ENCODE measurements at places on chromosomes 4 and X.

GRCh38 chr4:170128219-170128804, 38.6 kb upstream of the AADAT start:
- DNase-seq = no peak

GRCh38 chr4:108342325-108342970, 173.7 kb upstream of the LEF1 start:
- DNase-seq = no peak

- no peak for DNase-seq
Measured at GRCh38 chr4:139744232-139744631, 78.6 kb downstream of the MGST2 start.

DNA sequence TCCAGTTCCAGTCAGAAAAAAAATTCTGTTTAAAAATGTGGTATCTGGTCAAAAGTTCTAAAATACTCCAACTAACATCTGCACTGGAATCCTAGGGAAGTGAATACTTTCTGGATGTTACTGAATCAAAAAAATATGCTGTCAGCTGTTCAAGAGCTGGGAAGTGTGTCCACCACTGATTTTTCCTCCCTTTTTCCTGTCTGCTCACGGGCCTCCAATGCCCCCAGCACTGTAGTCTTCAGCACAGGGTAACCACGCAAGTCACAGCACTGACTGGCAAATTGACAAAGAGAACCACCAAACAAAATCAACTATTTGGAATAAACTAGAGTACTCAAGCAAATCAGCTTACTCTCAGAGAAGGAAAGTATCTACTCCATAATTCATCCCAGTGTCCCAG, 9.9 kb downstream of the VEGFC start:
- no peak for DNase-seq

DNA sequence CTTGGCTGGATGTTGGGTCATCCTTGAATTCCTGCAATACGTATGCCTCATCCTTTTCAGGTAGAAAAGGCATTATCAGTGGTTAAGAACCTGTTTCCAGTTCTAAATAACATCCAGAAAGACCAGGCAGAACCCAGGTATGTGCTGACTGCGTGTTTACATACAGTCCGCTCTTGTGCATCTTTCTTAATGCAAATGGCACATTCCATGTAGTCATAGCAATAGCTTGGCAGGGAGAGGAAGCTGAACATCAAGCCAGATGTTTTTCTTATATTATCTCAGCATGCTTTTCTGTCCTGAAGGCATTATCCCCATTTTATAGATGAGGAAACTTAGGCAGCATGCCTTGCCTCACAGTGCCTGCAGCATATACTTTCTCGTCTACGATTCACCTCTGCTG, 2.1 kb downstream of the DCLK2 start:
- DNase-seq = no peak

- DNase-seq = no peak
Measured at GRCh38 chr4:107665001-107665400, 55.0 kb downstream of the PAPSS1 start.

GRCh38 chr4:140790765-140791164, 34.6 kb upstream of the TBC1D9 start:
- DNase-seq = no peak

- DNase-seq = no peak
Measured at GRCh38 chr4:110704748-110705439, 82.0 kb upstream of the PITX2 start.
